ENCODE measurements at places on chromosomes 7 and 10.

- DNase-seq: no peak
Measured at GRCh38 chr10:94025806-94026205, 32.1 kb downstream of the PLCE1 start.

DNA sequence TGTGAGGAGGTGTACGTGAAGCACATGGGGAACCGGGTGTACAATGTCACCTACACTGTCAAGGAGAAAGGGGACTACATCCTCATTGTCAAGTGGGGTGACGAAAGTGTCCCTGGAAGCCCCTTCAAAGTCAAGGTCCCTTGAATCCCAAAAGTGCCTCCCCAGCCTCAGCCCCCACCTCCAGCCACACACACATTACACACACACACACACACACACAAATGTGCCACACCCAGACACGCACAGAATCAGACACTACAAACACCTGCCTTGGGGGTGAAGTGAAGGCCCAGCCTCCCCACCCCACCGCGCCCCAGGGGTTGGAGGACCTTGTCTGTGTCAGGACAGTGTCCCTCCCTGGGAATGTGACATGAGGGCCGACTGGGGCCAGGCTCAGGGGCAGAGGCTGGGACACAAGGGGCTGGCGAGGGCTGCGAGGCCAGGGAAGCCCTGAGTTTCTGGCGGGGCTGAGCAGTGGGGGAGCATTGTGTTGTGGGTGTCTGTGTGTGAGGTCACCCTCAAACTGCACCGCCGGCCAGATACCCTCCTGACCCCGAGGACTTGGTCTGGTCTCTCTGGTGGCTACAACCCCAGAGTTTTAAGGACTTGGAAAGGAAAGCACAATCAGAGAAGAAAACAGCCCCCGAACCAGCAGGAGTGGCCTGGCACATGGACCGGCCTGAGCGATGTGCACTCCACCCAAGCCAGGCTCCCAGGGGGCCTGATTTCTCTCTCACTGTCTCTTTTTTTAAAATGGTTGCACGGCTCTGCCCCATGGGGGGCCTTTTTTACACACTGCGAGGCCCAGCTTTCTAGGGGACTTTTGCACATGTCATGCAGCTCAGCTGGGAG lies 4.0 kb upstream of the ATP6V1F start:
- no peak for DNase-seq

DNA sequence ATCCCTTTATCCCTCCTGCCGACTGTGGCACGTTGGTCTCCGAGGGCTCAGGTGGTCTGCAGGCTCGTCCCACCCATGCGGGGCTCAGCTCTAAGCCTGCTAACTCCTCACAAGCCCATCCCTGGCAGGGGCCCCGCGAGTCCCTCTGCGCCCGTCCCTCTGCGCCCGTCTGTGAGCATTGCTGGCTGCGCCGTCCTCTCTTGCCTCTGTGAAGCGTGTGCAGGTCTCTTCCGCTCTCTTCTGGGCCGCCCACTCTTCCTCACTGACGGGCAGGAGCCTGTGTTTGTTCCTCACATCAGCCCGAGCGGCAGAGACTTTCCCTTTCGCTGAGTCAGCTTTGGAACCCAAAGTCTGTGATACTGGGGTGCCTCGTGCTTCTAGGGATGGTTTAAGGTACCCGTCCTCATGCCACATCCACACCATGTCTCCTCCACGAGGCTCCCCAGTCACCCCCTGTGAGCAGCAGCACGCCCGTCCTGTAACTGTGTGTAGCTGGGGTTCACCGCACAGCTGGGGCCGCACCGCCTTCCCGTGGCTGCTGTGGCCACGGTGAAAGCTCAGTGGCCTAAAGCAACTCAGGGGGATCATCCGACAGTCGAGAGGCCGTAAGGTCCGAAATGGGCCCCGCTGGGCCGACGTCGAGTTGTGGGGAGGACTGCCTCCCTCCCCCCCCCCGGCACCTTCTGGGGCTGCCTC lies 35.5 kb downstream of the ADGRA1 start:
- DNase-seq: no peak

GRCh38 chr7:150356265-150356897 lies 12.2 kb upstream of the REPIN1 start:
- DNase-seq: peak; percentile 19

DNA sequence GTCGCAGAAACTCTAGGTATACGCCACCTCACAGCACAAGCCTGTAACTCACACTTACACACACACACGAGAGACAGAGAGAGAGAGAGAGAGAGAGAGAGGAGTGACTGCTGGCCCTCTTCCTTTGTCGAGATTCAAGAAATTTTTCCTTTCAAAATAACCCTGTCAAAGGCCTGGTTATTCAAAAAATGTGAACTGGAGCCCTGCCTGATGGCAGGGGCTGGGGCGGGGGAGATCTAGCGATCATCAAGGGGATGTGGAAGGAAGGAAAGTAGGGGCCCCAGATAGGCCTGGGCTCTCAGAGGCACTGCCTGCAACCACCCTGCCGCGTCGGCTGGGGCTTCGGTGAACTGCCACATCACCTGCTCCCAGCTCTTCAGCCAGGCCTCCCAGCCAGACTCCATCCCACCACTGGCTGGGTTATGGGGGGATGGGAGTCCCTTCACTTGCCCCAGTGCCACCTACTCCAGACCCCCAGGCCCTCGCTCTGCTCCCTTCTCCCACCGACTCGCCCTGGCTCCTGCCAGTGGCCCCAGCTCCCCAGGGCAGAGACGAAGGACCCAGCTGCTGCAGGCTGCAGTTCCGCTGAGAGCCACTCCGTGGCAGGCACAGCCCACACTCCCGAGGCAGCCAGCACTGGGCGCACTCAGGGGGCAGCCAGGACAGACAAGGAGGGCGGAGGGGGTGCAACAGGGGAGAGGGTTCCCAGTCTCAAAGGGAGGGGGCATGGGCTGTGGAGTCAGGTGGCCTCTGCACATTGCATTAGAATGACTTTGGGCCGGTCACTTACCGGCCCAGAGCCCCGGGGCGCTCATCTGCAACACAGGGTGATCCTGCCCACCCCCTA lies 15.3 kb downstream of the KCNH2 start:
- DNase-seq: peak; percentile 72

DNA sequence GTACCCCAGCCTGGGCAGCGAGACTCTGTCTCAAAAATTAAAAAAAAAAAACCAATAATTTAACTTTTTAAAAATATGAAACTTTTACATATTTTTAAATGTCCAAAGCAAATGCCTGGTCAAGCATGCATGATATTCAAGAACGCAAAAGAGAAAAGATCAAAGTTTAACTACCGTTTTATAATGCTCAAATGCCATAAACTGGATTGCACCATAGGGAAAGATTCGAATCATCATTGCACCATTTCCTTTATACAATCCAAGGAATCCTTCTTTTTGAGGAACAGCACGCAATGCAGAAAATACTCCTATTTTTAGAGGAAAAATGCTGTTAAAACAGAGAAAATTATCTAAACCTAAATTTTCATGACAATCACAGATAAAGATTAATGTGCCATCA lies 20.9 kb downstream of the SLC25A16 start:
- DNase-seq: no peak

DNA sequence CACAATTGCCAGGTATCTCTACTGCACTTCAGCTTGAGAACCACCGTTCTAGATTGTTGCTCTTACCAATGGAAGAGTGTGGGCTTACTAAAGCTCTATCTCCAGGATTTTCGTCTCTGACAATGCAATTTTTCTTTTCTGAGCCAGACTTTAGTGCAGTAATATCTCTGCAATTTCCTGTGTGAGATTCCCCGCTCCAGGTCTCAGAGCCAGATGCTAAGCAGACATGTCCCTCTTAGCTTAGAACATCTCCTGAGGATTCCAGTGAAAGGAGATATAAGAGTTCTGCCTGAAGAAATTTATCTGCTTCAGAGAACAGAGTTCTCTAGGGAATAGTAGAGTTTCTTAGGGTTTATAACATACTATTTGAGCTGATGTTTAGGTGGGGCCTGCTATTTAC lies 82.0 kb downstream of the SND1 start:
- no peak for DNase-seq

GRCh38 chr7:153185936-153186335 lies 426.4 kb downstream of the ACTR3B start:
- DNase-seq: no peak

GRCh38 chr7:20343941-20344340 lies 13.2 kb downstream of the ITGB8 start:
- no peak for DNase-seq

DNA sequence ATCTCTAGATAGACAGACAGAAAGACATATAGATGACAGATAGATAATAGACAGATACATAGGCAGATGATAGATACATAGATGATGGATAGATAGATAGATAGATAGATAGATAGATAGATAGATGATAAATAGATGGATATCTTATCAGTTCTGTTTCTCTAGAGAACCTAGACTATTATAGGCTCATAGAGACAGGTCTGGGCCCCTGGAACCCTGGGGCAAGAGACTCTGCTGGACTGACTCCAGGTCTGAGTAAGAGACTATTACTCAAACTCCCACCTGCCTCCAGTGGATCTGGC lies 58.3 kb downstream of the FRMPD2 start:
- no peak for DNase-seq

DNA sequence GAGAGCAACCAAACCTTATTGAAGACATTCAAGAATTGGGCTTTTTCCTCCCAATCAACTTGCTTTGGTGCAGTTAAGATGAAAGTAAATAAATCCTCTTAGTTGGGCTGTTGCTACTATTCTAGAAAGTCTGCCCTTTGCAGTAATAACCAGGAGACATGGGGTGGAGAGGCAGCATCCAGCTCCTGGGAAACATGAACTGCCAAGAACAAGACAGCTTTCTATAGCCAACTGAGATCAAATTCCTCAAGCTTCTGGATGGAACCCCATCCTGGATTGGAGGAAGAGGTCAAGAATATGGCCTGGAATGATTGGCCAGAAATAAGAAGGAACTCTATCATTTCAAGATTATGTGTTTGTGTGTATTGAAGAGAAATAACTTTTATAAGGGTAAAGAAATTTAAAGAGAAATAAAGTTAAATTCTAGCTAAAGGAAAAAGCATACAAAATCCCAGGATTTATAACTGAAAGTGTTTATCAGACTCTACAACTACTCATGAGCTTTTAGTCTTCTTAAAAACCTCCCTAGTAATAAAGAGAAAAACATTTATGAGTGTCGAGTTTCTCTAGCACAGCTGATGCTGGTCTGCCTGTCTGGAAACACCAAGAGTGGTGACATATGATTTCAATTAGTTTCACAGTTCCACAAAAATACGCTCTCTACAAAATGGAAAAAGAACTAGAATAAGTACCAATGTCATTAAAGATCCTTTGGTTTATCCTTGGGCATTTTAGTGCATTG lies 70.1 kb upstream of the COL1A2 start:
- no peak for DNase-seq

DNA sequence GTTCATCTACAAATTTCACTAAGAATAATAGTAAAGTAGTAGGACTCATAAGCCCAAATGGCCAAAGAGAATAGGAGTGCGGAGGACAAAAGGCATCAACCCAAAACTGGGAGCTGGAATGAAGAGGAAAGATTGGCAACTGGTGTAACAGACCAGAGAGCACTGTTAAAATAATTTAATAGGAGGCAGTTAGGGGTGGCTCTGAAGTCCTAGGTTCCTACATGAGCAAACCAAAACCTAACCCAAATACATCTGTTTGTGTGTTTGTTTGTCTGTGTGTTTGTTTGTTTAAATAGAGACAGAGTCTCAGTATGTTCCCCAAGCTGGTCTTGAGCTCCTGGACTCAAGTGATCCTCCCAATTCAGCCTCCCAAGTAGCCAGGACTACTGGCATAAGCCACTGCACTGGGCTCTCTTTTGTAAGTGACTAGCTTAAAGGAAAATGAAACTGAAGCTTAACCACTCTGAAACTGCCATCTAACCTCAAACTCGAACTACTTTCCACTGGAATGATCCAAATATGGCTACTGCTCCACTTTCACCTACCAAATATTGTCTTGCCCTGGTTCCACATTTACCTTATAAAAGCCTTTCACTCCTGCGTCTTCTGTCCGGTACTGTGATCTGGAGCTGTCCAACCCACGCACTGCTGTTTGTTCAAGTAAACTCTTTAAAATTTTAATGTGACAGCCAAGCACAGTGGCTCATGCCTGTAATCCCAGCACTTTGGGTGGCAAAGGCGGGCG lies 94.9 kb downstream of the AKR1D1 start:
- DNase-seq: no peak

DNA sequence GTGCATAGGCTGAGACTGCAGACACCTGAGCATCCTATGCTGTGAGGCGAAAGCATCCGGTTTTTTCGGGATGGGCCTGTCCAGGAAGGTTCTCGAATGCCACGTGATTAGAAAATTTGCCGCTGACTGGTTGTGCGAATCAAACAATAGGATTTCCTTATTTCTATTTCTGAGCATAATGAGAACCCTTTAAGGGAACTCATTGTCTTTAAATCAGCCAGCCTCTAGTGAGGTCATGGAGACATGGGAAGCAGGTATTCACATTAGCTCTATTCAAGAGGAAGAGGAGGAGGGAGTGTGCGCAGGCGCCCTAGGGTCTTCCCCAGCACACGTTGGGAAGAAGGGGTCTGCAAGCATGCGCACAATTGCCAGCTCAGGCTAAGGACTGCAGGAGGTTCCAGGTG lies 5.6 kb downstream of the GIMAP1 start:
- no peak for DNase-seq

GRCh38 chr10:114019226-114019625 lies 24.4 kb upstream of the ADRB1 start:
- DNase-seq: no peak

DNA sequence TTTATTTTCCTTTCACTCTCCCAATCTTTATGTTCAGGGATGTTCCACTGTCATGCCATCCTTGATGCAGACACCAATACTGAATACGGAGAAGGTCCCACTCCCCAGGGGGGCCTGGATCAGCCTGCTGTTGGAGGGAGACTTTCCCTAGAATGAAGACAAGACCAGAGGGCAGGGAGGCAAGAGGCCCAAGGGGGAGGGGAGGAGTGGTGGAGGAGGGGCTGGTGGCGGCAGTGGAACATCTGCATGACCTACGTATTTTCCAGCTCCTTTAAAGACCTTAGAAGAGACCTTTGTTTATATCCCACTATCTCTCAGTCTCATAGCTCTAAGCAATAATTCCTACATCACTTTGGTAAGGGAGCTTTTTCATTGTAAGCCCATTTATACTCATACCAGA lies 183.0 kb downstream of the HECW1 start:
- no peak for DNase-seq

GRCh38 chr7:142485617-142486226 lies 227.9 kb upstream of the PRSS58 start:
- DNase-seq: no peak

GRCh38 chr10:119654540-119654939 lies 3.4 kb downstream of the BAG3 start:
- DNase-seq: no peak

- no peak for DNase-seq
Measured at GRCh38 chr10:132785723-132786475, at the start of gene NKX6-2. Gene NKX6-2, minus strand, starts transcription at chr10:132786147. Its CDS starts 199 bp downstream, at chr10:132785948.

- DNase-seq: no peak
Measured at GRCh38 chr7:47932466-47933037, 15.7 kb downstream of the PKD1L1 start.

GRCh38 chr10:31618541-31619291 lies 299.7 kb downstream of the ZEB1 start:
- DNase-seq: no peak

GRCh38 chr7:134480730-134481129 lies 21.8 kb upstream of the AKR1B1 start:
- DNase-seq: no peak

- DNase-seq: no peak
Measured at GRCh38 chr7:151150388-151150787, 17.1 kb downstream of the GBX1 start.

GRCh38 chr10:98080494-98080893 lies 50.1 kb upstream of the CRTAC1 start:
- DNase-seq: no peak

Data from activated T-cell treated with anti-CD3 and anti-CD28 coated beads, Interleukin-2, amount 50 U/mL, for 1 hour (primary cell).